CD4-positive, alpha-beta T cell treated with Interleukin-15 for 4 hours (primary cell): ENCODE measurements at places on chromosomes 7 and 10.

- no peak for DNase-seq
Observed at GRCh38 chr7:84714765-84715164, 472.1 kb downstream of the SEMA3D start.

GRCh38 chr7:158237672-158238335 lies 349.8 kb downstream of the PTPRN2 start:
- no peak for DNase-seq

DNA sequence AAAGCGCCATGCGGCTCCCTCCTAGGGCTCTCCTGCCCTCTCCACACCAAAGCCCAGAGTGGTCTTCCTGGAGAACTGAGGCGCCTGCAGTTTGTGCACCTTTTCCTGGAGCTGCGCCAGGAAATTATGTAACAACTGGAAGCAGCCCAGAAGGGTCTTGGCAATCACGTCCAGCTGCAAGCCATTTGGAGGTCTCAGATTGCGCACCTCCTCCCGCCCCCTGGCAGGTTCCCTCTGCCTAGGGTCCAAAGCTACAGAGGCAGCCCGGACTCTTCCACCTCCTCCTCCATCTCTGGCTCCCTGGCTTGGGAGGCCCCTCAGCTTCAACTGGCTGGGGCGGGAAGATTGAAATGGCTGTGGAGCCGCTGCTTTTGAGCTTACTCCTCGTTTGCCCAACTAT lies 34.0 kb upstream of the SFTPD start:
- no peak for DNase-seq

DNA sequence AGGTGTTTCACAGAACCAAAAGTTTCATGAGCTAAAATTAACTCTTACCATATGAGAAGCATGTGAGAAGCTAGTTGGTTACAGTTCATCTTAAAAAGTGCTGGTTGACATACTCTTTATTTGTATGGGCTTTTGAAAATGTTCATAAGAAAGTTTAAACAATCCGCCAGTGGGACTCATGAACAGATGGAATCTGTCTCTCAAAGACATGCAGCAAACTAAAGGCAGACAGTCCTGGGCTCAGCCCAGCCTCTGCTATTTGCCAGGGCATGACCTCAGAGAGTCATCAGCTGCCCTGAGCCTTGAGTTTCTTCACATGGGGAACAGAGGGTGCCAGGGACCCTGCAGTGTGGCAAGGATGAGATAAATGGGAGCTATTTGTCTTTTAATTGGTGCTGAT lies 3.2 kb downstream of the PYROXD2 start:
- DNase-seq, result no peak

DNA sequence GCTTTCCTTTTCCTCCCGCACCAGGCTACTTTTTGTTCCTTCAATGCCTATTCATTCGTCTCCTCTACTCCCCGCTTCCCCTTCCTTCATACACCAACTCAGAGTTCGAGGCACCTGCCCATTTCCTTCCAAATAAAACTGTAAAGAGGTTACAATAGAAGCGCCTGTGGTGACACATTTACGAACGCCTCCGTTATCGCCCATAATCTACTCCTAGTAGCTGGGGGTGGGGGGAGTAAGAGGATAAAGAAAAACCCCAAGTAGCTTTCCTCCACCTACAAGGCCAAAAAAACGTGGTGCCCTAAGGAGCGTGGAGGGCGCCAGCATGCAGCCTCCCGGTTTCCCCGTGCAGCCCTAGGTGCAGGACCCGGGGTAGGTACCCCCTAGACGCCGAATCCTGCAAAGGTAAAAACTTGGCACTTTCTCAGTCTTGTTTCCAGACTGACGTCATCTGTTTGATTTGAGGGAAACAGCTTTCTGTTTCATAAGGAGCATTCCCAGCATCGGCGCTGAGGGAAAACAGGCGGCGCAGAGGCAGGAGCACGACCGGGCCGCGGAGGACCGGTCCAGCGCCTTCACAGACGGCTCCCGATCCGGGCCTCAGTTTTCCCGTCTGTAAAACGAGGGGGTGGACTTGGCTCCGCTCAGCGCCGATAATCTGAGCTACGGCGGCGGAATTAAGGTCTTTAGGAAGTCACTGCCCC lies 922 bp downstream of the PPA1 start:
- DNase-seq, result peak; percentile 42

- no peak for DNase-seq
Observed at GRCh38 chr7:148867596-148868377, 16.3 kb downstream of the EZH2 start.

DNA sequence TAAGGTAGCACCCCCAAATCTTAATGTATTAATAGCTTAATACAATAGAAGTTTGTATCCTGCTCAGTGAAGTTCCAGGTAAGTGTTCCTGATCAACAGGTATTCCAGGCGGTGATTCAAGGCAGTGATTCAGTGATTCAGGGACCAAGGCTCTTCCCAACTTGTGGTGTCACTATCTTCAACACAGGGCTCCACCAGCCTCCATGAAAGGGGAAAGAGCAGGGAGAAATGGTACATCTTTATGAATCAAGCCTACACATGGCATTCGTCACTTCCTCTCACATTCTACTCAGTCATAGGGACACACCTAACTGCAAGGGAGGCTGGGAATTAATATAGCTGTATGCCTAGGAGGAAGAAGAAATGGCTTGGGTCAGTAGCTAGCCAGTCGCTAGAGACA lies 5.1 kb downstream of the GOLGA7B start:
- DNase-seq, result no peak

- DNase-seq, result no peak
Observed at GRCh38 chr10:34912771-34913170, 97.7 kb upstream of the PARD3 start.

DNA sequence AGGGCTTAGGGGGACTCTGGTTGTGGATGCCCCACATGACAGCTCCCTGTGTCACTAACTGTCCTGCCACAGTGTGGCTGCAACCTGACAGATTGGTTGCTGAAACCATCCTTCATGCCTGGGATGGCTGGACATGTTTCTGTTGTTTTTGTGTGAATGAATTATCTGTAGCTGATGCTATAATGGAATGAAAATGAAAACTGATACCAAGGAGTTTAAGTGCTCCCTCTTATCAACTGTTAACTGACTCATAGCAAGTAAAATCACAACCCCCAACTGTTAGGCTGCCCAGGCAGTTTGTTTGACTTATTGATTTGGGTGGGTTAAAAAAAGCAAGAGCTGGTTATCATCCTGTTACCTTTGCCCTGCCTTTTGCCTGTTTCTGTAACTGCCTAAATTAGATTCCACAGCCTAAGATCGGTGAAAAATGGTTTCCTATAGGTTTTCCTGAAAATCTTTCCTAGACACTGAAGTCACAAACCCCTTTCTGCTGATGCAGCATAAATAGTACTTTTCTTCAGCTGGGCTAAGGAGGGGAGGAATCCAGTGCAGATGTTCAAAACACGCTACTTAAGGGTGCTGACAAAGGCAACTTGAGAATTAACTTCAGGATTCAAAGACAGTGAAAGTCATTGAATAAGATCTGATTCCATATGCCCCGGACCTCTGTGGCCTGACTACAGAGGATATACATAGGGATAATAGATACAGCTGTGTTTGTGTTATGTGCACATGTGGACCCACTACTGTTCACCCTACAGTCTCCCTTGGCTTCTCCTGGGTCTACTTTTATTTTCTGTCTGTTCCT lies 5.7 kb downstream of the FRAT2 start:
- DNase-seq, result no peak

DNA sequence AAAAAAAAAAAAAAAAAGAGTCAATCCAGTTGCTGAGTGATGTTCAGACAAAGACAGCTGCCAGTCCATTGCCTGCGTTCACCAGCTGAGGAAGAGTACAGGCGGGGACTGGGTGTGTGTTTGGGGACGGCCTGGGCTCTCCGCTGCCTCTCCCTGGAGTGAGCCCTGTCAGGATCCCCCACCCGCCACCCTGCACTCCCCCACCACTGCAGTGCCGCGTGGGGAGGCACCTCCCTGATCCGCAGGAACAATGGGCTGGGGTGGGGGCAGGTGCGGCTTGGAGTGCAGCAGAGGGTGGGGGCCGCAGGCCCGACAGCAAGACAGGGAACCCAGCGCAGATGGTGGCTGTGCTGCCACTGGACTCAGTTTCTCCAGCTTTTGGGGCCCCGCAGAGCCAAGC lies 1.4 kb downstream of the HSPA12A start:
- no peak for DNase-seq

GRCh38 chr7:30256349-30256858 lies 28.0 kb upstream of the ZNRF2 start:
- DNase-seq, result no peak

DNA sequence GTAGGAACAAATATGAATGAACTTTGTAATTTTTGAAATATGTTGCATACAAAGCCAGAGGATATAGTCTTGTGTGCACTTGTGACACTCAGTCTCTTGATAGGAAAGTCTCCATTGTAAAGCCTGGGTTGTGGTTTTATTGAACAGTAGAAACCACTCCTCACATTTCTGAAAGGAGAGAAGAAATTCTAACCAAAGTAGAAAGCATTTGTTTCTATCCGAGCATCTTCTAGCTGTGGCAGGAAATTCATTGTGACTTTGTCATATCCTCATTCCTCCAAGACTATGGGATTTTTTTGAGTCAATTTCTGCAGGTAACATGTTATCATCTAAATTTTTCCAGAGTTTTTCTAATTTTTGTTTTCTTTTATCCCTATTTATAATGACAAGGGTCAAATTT lies 55.5 kb upstream of the NCF1 start:
- no peak for DNase-seq

- no peak for DNase-seq
Observed at GRCh38 chr7:4416396-4417056, 265.6 kb upstream of the FOXK1 start.

DNA sequence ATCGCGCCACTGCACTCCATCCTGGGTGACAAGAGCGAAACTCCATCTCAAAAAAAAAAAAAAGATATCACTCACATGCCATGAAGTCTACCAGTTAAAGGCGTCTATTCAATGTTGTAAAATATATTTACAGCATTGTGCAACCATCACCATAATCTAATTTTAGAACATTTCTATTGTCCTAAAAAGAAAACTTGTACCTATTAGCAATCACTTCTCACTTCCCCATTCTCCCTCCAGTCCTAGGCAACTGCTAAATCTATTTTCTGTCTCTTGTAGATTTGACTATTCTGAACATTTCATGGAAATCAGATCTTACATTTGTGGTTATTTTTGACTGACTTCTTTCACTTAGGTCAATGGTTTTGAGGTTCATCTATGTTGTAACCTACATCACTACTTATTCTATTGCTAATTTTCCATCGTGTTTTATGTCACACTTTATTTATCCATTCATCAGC lies 25.2 kb upstream of the OTUD1 start:
- no peak for DNase-seq

GRCh38 chr7:152568972-152569371 lies 107.0 kb downstream of the XRCC2 start:
- DNase-seq, result no peak

DNA sequence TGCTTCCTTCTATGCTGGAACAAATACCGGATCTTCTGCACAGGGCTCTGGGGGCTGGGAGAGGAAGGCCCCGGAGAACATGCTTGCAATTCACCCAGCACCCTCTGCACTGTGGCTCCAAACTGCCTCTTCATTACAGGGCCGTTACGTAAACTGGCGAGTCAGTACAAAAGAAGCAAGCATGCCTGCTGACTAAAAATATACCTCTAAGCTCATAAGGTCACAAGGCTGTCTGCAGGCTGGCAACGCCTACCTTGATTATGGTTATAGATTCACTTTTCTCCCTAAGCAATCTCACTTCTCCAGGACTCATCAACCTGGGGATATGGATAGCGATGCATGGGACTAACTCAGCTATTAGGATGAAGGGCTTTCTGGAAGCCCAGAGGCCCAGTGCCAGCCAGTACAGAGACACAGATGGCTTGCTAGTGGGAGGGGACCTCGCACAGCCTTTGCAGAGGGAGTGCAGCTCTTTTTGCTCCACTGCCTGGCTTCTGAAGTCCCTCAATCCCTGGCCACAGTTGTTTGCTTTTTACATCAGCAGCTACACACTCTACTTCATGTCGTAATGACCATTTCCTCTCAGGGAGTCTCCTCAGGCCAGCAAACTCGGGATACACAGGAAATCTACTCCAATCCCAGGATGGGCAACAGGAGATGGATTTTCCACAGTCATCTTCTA lies 96.1 kb downstream of the SH3PXD2A start:
- DNase-seq, result peak; percentile 18

DNA sequence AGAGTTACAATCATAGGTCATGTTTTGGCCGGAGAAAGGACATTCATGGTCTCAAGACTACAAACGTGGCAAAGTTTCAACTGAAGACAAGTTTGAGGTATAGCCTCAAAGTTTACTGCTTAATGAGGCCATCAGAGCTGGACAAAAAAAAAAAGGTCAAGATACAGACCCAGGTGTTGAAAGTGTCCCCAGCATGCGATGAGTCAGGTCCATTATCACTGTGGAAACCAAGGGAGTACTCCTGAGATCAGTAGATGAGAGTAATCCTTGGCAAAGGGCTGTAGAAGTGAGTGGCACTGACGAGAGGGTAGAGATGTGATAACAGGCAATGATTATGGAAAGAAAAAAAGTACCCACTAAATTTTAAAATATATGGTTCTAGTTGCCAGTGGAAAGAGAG lies 80.1 kb upstream of the LRRN3 start:
- no peak for DNase-seq

DNA sequence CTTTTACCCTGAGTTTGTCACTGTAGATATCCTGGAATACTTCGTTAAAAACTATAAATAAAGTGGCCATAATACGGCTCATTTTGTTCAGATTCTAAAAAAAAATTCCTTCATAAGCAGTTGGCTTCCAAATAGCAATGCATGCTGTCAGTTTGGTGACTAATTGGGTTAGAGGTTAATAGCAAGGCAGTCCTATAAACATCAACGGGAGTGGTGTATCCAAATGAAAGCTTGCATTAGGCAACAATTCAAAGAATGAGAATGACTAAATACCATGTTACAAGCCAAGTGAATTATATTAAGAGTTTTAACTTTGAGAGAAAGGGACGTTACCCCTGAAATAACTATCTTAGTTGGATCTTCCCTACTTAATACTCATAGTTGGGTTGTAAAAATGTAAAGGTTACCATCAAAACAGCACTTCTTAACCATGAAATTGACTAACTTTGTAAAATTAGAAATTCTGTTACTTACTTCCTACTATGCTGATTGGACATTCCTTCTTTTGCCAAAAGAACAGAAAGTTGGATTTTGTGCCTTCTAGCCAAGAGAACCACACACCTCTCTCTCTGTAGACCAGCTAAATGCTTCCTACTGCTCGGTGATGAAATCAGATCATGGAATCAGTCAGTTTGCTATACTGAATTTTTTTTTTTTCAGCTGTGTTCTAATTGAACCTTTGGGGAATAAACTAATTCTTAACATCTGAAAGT lies 98.0 kb downstream of the KAT6B start:
- DNase-seq, result no peak

DNA sequence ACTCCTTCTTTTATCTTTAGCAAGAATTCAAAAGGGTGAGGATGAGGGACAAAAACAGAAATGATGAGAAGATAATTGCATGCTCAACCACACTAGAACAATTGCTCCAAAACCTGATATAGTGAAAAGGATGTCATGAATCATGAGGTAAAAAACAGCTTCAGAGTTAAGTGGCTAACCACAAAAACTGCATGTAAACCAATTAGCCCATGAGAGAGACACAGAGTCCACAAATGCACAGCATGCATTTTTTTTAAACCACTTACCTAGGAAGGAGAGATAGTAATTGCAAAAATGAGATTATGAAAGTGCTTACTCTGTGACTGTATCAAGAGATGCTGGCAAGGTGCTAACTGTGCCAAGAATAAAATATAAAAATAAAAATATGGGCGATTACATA lies 132.9 kb downstream of the MBL2 start:
- DNase-seq, result no peak
